ENCODE measurements at places on chromosomes 11 and 22.

- no peak for DNase-seq
These were observed 65.5 kb upstream of the LMO2 start for GRCh38 chr11:33957304-33957917.

DNA sequence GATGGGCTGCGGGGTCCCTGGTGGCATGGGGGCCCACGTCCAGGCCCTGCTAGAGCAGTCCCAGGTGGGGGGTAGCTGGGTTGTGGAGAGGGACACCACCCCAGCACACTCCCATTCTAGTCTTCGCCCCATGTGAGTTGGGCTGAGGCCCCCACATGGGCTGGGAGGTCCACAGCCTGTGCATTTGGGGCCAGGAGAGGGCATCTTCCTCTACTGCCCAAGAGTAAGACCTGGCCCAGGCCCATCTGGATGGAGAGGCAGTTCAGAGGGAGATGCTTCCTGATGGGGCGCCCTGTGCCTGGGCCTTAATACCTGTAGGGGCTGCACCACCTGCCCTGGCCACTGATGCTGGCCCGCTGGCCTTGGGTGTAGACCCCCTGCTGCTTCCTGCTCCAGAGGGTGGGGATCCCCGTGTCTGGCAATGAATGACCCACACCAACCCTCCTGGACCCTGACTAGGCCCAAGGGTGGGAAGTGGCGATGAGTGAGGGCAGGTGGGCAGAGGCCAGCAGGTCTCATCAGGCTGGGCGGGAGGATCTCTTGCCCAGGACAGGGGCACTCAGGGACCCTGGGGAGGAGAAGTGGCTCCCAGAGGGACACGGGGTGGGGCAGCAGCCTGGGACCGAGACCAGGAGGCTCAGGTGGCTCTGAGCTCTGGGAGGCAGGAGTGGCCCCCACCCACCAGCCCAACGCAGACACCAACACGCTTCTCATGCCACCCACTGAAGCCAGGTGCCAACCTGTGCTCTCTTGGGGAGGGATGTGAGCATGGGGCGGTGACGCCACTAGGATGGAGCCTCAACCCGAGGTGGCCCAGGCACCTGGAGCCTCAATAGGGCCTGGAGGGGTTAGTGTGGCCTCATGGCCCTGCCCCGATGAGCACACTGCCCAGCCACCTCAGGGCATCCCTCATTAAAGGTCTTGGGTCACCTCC, 17.4 kb upstream of the GNB1L start:
- DNase-seq, result no peak

GRCh38 chr22:44338906-44339305, 26.2 kb upstream of the SHISAL1 start:
- DNase-seq, result no peak

GRCh38 chr22:39908136-39908535, 7.3 kb downstream of the GRAP2 start:
- DNase-seq, result no peak

DNA sequence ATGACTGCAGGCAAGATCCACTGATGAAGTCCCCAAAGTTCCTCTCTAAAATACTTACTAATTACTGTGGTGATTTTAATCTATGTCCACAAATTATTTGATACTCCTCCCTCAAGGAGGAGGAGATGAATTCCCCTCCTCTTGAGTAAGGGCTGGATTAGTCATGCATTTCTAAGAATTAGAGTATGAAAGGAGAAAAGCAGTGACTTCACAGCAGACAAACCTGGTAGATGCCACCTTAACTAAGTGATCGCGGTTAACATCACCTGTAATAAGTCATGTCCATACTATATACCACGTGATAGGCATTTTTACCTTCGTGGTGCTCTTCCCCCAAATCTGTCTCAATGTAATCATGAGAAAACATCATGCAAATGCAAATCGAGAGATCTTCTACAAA, 52.0 kb upstream of the TSPAN18 start:
- no peak for DNase-seq

- DNase-seq, result peak; percentile 2
These were observed 344 bp downstream of the IFT27 start for GRCh38 chr22:36775586-36775963.

GRCh38 chr22:49305214-49305965, 522.3 kb downstream of the BRD1 start:
- DNase-seq, result peak; percentile 9

DNA sequence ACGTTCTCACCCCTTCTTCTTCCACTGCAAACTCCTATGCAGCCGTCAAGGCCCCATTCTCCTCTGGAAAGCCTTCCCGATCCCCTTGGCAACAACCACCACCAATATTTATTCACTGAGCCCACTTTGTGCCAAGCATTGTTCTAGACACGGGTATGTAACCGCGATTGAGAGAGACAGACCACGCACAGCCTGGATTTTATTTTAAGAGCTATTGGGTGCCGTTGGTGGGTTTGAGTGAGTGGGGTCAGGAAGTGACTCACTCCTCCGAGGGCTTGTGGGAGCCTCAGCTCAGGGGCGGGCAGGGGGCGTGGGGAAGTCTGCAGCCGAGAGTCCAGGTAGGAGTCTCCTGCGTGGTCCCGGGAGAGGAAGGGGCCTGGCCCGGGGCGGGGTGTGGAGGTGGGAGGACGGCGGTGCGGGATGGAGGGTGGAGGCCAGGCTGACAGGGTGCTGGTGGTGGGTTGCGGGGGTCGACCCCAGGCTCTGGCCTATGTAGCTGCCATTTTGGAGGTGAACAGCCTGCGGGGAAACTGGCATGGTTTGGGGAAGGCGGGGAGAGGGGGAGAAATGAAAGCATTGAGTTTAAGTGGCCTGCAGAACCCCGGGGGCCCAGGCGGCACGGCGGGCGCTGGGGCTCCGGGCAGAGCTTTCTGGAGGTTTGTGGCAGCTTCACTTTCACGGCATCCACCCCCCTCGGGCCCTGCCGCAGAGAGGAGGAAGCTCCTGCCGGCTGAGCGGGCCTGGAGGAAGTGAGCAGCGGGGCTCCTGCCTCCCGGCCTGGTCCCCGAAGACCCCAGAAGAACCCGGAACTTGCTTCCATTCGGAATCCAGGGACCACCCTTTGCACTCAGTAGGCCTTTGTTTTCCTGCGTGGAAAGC, 547 bp downstream of the PARVG start:
- DNase-seq, result peak; percentile 6

GRCh38 chr11:131649856-131650255, 279.4 kb downstream of the NTM start:
- no peak for DNase-seq

- DNase-seq, result no peak
These were observed 371.8 kb upstream of the CHORDC1 start for GRCh38 chr11:90594658-90595057.

GRCh38 chr11:127395034-127395433, 394.5 kb upstream of the KIRREL3 start:
- no peak for DNase-seq

DNA sequence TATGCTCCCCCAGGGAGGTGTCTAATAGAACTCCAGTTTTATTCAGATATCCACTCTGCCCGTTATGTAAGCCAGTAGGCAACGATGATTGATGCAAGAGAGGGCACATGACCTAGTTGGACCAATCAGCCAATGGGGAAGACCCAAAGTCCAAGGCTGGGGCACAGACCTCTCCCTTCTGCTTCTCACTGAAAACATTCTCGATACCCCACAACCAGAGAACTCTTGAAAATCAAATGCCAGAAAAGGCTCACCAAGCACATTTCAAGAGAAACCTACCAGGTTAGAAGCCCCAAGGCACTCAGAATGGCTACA, 7.4 kb downstream of the HIRA start:
- DNase-seq, result no peak

DNA sequence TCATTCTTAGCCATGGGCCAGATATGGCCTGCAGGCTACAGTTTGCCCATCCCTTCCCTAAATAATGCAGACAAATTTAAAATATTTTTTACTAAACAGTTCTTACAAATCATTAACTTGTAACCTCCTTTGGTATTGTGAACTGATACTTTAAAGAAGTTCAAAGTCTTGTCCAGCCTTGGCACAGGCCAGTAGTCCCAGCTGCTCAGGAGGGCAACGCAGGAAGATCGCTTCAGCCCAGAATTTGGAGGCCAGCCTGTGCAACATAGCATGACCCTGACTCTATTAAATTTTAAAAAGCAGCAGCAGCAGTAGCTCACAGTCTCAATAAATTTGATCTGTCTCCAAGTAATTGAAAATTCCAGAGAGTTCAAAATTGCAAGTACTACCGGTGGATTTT, 83.7 kb upstream of the ARHGAP32 start:
- DNase-seq, result no peak

DNA sequence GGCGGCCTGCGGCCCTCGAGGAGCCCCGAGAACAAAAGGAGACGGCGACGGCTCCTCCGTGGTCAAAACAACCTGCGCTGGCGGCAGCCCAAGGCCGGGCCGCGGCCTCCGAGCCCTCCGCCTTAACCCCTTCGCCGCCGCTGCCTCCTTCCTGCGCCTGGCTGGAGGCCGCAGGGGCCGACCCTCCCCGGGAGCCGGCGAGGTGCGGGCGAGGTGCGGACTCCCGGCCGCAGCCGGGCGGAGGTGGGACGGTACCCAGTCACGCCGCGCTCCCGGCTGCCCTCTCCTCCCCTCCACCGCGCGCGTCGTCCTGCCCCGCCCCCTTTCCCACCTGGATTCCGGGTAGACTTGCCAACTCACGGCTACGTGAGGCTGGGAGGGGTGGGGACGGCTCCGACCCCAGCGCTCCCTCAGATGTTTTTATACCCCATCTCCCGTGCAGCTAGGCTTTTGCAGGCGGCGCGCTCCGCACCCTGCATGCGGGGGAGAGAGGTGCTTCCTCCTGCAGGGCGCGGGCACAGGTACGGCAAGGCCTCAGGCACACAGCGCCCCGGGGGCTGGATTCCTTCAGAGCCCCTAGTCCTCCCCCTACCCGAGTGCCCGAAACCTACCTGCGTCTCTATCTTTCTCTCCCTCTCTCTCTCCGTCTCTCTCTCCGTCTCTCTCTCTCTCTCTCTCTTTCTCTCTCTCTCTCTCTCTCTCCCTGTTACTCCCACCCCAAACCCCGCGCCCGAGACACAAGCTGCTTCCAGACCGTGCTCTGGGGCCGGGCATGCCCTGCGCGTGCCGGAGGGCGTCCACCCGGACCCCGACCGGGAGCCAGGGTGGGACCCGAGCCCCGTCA, 2.0 kb downstream of the PDGFB start:
- DNase-seq, result no peak

DNA sequence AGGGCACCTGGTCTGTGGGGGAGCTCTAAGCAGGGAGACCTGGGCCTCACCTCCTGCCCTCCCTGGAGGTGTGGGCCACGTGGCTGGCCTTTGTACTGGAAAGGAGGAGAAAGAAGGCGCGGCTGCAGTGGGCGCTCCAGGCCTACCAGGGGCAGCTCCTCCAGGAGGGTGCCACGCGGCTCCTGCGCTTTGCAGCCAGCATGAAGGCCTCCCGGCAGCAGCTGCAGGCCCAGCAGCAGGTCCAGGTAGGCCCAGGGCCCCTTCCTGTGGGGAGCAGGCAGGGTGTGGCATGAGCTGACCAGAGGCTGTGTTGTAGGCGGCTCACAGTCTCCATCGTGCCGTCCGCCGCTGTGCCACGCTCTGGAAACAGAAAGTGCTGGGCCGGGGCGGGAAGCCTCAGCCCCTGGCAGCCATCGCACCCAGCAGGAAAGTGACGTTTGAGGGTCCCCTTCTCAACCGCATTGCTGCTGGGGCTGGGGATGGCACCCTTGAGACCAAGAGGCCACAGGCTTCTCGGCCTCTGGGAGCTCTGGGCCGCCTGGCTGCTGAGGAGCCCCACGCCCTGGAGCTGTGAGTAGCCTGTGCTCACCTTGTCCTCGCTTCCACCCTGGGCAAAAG, 48.6 kb downstream of the PISD start:
- DNase-seq, result no peak

GRCh38 chr11:131748151-131749050, 378.0 kb downstream of the NTM start:
- peak; percentile 70 for DNase-seq

GRCh38 chr22:43479962-43480361, 68.1 kb downstream of the MPPED1 start:
- DNase-seq, result no peak

DNA sequence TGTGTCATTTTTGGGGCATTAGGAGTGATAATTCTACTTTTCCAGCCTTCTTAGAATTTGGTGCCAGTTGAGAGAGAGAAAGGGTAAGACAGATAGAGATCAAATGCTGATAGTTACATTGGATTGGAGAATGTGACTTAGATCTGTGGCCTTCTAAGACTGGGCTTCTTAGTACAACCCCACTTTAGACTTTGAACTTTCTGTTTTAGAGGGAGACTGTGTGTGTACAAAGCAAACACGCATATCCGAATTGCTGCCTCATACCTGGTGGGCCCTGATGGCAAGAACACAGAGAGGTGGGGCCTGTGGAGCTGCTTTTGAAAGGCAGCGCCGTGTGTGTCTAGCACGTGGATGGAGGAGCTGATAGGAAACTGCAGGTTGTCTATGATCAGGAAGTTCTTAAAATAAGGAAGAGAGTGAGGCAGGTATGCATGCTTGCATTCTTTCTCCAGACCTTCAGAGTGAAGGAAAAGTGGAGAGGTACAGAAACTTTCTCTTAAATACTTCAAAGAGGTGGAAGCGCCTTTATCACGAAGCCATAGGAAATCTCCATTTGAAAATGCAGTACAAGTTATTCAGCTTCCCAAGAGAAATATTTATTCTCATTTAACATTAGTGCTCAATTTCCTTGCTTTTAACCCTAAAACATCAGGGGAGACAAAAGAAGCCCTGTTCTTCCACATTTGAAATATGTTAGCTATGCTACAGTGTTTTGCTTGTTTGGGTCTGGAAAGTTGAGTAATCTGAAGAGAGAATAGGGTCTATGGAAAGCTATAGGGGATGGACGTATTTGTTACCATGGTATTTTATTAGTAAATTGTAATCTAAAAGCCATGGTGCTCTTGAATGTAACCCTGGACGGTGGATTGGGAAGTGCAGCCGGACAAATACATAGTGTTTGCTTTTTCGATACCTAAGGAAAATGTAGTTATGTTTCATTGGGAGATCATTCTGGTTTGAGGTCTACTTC, 13.7 kb downstream of the PDHX start:
- DNase-seq, result no peak

- no peak for DNase-seq
These were observed 26.5 kb downstream of the TMEM45B start for GRCh38 chr11:129842138-129842537.

GRCh38 chr22:27531782-27532530, 269.6 kb downstream of the MN1 start:
- peak; percentile 87 for DNase-seq

GRCh38 chr11:20125927-20126326, 34.3 kb downstream of the DBX1 start:
- peak; percentile 80 for DNase-seq

GRCh38 chr22:47139013-47139789, 376.8 kb downstream of the TBC1D22A start:
- no peak for DNase-seq
